GM18507 (cell line): ENCODE measurements at places on chromosomes 1 and 21.

DNA sequence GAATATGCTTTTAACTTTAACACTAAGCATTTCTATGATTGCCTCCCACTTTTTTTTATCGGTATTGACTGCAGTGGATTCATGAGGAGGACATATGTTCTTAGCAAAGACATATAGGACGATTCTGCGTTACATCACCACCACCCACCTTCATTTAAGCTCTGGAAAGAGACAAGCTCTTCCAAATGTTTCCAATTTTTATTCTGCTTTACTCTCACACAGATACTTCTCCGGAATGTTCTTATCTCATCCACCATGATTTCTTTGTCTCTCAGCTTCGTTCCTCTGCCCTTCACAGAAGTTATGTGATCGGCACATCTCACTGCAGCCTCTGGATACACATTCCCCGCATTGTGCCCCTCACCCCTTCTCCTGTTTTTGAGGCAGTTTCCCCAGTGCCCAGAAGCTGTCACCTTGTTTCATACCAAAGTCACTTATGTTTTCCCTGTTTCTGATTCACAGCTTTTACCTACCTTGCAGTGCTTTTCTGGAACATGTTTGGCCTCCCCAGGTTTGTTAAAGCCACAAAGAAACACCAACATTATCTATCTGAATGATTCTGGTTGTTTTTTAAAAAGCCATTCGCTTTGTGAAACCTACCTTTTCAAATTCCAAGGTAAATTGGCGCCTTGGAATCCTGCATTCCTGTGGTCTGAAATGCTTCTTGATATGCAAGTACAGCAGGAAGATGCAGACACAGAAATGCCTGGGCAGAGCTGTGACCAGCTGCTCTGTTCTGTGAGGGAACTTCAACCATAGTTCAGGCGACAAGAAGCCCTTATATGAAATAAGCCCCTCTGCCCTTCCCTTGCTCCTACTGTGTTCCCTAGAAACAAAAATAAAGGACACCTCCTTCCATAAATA, 1020.2 kb downstream of the TTLL7 start:
- DNase-seq = no peak

DNA sequence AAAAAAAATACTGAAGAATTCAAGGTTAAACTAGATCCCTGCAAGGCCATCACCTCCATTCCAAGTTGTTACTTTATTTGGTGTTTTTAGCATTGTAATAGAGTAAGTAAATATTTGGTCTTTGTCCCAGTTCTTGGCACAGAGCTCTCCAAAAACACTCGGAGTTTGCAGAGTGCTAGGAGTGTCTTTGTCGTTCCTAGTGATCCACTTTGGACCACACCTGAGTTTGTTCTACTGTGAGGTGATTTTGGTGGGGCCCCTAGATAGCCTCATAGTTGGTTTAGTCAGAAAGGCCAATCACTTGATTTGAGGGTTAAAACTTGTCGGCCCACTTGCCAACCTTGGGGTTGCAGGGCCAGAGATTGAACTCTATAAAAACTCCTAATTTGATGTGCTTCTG, 25.6 kb downstream of the SYNC start:
- DNase-seq = no peak

DNA sequence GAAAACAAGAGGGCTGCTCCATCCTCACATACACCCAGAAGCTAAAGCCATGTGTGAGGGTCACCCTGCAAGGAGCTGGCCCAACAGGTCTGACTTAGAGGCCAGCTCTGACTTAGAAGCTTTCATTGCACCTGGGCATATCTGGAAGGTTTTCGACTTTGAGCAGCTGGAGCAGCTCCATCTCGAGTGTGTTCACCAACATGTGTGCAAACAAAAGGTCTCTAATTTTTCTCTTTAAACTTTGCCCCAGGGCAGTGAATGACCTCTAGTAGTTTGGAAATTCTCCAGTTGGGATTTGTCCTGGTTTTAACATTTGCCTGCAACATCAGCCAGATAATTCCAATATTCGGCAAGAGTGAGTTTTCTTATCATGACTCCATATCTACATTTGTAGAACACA, 108.3 kb downstream of the TNR start:
- DNase-seq = no peak

GRCh38 chr1:81635816-81636215, 164.9 kb upstream of the ADGRL2 start:
- DNase-seq = no peak

GRCh38 chr1:225754940-225755641, 22.5 kb upstream of the SRP9 start:
- no peak for DNase-seq

- no peak for DNase-seq
These were observed 206.0 kb upstream of the HMCN1 start for GRCh38 chr1:185528084-185528676.
